ENCODE measurements at places on chromosomes 11 and 22.

GRCh38 chr11:82701847-82702520, 31.7 kb downstream of the FAM181B start:
- peak; percentile 42 for DNase-seq

DNA sequence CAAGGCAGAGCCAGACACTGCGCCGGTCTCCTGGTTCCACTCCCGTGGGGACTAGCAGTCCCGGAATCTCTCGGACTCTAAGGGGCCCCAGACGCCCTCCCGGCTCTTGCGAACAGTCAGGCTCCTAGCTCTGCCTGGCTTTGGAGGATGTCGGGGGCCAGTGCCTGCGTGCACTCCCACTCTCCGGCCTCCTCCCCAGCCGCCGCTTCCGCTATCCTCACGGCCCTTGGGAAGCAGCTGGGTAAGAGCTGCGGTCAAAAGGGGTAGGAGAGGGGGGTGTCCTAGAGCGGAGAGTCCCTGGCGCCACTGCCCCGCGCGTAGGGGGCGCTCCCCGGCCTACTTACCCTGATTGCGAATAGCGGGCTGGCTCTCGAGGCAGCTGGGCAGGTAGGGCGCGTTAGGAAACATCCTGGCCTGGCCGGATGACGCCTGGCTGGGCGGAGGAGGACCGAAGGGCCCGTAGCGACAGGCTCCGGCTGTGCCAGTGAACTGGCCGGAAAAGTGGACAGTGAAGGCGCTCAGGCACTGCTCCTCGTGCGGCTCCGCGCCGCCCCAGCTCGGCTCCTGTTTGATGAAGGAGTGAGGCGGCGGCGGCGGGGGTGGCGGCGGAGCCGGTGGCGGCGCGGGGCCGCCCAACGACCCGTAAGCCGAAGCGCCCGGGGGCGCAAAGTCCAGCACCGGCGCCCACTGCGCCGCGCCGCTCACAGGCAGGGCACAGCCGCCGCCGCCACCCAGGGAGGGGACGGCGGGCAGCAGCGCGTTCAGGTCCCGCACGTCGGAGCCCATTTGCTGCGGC, 785 bp downstream of the WT1 start:
- peak; percentile 15 for DNase-seq

DNA sequence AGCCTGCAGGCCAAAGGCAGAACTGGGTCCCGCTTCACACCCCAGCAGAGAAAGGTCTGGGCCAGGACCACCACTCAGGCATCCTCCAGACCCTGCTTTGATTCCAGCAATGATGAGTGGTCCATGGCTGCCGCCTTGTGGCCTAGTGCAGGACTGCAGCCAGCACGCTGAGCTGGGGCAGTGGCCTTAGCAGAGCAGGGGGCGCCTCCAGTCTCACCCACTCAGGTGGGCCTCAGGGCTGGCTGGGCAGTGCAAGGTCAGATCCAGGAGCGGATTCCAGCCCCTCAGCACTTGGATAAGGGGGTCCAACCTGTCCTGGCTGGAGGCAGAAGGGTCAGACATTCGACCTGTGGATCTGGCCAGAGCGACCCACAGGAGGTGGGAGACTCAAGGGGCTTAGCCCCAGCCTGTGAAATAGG, 9.6 kb upstream of the PDE2A start:
- peak; percentile 83 for DNase-seq

GRCh38 chr11:8839306-8839956, 71.6 kb upstream of the AKIP1 start:
- DNase-seq: no peak

DNA sequence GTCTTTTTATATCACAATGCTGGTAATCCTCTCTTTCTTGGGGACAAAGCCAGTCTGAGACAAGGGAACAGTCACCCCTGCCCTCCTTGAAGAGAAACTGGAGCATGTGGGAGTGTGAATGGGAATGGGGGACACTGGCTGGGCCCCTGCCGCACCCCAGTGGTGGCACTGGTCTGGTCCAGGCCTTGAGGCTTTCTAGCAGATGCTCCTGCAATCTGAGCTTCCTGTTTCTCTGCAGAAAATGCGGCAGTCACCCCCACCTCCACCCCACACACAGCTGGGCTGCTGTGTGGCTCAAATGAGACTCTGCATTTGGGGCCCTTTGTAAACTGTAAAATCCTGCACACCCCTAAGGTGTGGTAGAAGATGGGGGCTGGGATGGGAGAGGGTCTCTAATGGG, 6.6 kb upstream of the MARK2 start:
- DNase-seq: no peak

- no peak for DNase-seq
Observed at GRCh38 chr11:24093375-24093774, 403.5 kb upstream of the LUZP2 start.

DNA sequence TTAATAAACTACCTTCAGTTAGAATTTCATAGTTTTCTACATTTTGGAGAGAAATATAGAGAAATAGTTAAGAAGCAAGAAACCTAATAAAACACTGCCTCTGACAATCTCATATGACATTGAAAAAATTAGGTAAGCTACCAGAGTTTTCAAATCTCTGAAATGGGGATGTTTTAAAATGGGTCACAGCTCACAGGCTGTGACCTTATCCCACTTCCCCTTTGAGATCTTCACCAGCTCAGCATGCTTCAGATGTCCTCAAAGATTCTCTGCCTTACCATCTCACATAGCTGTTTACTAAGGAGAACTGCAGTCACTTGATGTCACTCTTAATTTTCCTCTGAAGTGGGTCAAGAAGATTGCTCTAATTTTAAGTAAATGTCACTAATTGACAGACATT, 717.8 kb downstream of the JRKL start:
- DNase-seq: no peak

GRCh38 chr11:7906481-7906880, 24.6 kb downstream of the OR10A6 start:
- DNase-seq: no peak

- DNase-seq: peak; percentile 32
Observed at GRCh38 chr11:69640260-69640994, 529 bp upstream of the CCND1 start.

DNA sequence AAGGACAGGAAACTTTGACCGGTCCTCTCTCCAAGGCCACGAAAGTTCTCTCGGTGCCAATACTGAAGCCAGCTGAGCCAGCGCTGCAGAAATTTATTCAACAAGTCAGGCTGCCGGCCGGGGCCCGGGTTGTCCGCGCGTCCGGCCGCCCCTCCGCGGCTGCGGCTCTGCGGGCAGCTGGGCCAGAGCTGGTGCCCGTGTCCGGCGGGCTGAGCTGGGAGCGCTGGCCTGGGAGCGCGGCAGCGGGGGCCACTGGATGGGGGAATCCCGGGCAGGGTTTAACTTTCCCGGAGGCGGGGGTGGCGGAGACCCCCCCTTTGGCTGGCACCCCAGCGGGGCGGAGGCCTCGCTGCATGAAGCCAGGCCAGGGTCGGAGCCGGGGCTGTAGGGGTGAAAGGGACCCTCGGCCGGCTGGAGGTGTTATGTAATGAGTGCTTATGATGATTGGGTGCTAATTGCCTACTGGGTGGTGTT, 12.3 kb upstream of the CACNA1I start:
- DNase-seq: no peak

DNA sequence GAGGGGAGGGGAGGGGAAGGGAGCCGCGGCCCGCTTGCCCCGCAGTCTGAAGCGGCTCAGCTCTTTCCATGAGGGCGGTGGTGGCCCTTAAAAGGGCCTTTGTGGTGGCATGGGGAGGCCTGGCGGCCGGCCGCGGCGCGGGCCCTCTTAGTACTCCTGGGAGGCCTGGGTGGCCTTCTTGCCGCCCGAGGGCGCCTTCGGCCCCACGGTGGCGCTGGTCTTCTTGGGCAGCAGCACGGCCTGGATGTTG, 6.9 kb downstream of the DPAGT1 start:
- peak; percentile 74 for DNase-seq

- DNase-seq: no peak
Observed at GRCh38 chr11:115275045-115275444, 229.2 kb downstream of the CADM1 start.

- DNase-seq: no peak
Observed at GRCh38 chr11:133819114-133819513, 26.2 kb downstream of the SPATA19 start.

GRCh38 chr11:26715133-26715532, 6.7 kb downstream of the SLC5A12 start:
- no peak for DNase-seq

GRCh38 chr11:113584371-113584770, 109.2 kb upstream of the DRD2 start:
- no peak for DNase-seq

GRCh38 chr11:109864834-109865547, 228.2 kb upstream of the ZC3H12C start:
- DNase-seq: no peak

DNA sequence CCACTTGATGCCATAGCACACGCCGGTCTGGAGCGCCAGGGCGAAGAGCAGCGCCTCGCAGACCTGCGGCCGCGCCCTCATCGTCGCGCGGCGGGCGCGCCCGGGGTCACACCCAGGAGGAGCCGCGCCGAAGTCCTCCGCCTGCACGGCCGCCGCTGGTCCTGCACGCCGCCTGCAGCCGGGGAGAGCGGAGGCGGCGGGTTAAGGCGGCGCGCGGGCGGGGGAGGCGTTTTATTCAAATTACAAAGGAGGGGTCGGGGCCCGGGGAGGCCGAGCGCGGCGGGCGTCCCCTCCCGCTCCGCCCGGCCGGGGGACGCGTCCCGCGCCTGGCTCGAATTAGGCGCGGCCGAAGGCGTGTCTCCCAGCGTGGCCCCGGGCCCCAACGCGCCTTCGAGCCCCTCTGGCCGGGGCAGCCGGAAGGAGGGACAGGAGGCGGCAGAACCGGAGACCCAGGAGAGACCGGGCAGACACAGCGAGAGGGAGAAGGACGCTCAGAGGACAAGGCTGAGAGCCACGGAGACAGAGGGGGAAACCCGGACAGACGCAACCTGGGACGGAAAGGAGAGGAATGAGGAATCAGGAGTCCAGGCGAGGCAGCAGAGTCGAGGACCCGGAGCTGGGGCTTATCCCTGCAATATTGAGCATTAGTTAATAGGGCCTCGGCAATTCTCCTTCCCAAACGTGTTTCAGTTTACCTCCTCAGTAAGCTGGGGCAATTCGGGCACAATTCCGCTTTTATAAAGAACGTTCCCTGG, at the start of gene WNT11:
WNT11 (minus strand) TSS at position 176 of the 755 bp plus-strand sequence; CDS start at position 81, 95 bp downstream.
- peak; percentile 53 for DNase-seq

- no peak for DNase-seq
Observed at GRCh38 chr11:88327061-88327460, 10.5 kb downstream of the CTSC start.

DNA sequence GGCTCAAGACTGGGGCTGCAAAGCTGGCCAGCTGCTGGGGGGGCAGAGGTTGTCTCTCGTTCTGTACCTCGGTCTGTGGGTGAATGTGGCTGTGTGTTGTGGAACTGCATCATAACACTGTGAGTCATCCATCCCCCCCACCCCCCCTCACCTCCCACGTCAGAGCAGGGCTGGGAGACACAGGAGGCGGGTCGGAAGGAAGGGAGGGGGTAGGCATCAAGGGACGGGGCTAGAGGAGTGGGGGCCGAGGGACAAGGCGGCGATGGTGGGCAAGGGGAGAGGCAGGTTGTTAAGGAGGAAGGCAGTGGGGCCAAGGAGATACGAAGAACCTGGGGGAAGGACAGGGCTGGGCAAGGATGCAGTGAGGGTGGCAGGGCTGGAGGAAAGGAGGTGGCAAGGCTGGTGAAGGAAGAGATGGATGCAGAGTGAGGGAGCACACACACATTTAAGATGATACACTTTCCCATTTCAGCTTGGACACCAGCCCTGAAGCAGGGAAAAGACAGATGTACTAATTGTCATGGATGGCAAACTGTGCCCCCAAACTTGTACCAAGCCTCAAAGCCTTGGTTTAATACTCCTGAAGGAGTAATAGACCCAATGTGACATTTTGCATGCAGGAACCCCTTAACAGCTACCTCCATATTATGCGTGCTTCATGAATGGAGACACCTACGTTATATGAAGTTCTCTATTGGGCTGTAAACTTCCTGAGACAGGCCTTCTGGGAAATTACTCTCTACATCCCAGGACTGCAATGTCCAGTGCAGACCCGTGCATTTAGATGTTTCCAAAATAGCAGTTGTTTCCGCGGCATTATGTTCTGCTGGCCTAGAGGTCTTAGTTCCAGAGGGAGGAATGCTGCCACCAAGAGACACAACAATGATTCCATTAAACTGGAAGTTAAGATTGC, at the start of gene YPEL4:
YPEL4 (minus strand) TSS at position 87 of the 913 bp plus-strand sequence. CDS start 2,805 bp downstream, outside the sequence.
- peak; percentile 76 for DNase-seq

DNA sequence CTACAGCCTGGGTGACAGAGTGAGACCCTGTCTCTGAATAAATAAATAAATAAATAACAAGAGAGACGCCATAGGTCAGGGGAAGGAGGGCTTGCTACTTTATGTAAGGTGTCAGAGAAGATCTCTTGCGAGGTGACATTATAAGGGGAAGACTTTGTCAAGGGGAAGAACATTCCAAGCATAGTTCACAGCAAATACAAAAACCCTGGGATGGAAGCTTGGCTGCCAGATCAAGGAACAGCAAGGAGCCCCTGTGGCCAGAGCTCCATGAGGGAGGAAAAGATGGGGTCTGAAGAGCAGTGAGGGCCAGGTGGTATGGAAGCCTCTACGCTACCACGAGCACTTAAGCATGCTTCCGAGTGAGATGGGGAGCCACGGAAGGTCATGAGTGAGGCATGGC, 62.3 kb downstream of the AHNAK start:
- DNase-seq: no peak

GRCh38 chr11:15770798-15771414, 585.4 kb downstream of the SOX6 start:
- DNase-seq: peak; percentile 59

GRCh38 chr11:127521413-127521812, 520.8 kb upstream of the KIRREL3 start:
- no peak for DNase-seq

DNA sequence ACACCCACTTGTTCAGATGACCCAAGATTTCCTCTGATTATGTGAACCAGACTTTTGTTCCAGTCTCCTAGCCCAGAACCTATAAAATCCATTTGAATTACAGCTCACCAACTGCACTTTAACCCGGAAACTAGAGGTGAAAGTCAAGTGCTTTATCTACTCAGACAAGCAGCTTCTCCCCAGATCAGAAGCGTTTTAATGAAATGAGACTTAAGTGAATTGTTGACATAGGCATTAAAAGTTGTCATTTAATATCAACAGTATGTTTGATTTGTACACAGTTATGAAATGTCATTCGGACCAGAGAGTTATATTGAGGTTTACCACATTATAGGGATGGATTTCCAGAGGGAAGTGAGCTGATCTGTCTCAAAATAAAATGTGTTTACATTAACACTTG, 52.0 kb downstream of the CADM1 start:
- DNase-seq: no peak

DNA sequence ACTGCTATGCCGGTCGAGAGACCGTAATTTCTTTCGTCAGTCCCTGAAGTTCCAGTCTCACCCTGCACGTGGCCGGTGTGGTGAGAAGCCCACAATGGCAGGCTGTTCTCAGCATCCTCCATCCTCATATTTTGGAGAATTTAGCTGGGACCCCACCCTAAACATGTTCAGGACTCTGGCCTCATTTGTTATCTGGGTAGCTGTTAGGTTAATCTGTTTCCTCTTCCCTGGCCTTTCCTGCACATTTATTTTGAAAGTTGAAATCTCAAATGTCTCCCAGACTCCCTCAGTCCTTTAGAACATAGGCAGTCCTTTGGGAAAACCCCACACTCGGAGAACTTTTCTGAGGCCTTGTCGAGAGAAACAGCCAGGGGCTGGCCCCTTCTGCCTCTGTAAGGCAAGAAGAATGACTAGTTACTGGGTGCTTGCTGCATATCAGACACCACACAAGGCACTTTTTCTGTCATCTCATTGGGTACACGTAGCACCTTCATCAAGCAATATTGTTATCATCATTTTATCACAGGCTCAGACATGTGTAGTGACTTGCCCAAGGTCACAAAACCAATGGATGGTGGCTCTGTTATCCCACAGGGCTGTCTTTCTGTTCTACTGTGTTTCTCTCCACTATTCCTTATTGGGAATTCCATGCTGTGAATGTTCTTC, 109.3 kb upstream of the CRYBB3 start:
- peak; percentile 44 for DNase-seq
